ENCODE measurements at places on chromosomes 7 and 10. TPM values are rescaled to one million over a fixed set of nuclear protein-coding genes. Genes with fewer than 3 reads are reported as not detected.

- no peak overlapping the region for H3K4me3 ChIP-seq
- no peak overlapping the region for H3K27ac ChIP-seq
- peaks cover 4% of the 10 kb centered on the region for H3K4me1 ChIP-seq
- peak; percentile 37 for DNase-seq
These were observed 16.2 kb upstream of the NME8 start for GRCh38 chr7:37832194-37832593.

DNA sequence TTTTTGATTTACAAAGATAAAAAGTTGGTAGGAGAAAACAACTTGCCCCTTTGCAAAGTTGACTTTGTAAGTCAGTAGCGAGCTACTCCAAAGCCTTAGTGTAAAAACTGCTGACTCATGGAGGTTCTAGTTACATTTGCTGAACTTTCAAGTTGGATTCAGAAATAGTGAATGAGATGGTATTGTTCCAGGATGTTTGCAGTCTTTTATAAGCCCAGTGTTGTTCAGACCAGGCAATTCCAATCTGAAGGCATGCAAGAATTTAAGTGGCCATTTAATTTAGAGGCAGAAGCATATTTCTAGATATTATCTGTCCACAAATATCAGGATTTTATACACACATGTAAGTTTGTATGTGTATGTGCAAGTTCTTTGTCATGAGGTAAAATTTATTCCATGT lies 21.6 kb downstream of the TES start:
- H3K4me1 ChIP-seq: peaks cover 82% of the 10 kb centered on the region
- no peak overlapping the region for H3K4me3 ChIP-seq
- H3K27me3 ChIP-seq: no peaks in the 10 kb centered on the region
- peaks cover 4% of the 10 kb centered on the region for H3K36me3 ChIP-seq
- DNase-seq: no peak
- peak overlapping the region; percentile 75 for H3K27ac ChIP-seq

GRCh38 chr10:5965266-5965665 lies 12.1 kb downstream of the IL15RA start:
- H3K4me1 ChIP-seq: peaks cover 5% of the 10 kb centered on the region
- no peak overlapping the region for H3K4me3 ChIP-seq
- no peak overlapping the region for H3K27ac ChIP-seq
- H3K27me3 ChIP-seq: no peaks in the 10 kb centered on the region
- DNase-seq: no peak

- H3K27ac ChIP-seq: no peak overlapping the region
- no peak for DNase-seq
- peaks cover 14% of the 10 kb centered on the region for H3K4me1 ChIP-seq
- H3K4me3 ChIP-seq: no peak overlapping the region
- no peaks in the 10 kb centered on the region for H3K27me3 ChIP-seq
These were observed 37.6 kb downstream of the MAPK8 start for GRCh38 chr10:48343921-48344598.

DNA sequence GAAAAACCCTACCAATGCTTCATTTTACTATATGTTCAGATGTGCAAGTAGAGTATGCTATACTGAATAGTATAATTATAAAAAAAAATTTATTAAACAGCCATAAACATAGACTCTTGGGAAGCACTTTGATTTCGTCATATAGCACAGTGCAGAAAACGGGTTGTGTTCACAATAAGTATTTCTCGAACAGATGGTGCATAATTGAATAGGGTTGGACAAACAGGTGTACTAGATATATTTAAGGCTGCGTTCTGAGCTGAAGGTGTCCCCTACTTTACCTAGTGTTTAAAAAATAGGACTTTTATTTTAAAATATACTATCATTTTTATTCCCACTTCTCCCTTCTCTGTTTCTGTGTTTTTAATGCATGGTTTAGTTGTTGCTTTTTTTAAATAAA lies 841.5 kb downstream of the ANKRD7 start:
- H3K36me3 ChIP-seq: no peaks in the 10 kb centered on the region
- no peaks in the 10 kb centered on the region for H3K27me3 ChIP-seq
- no peaks in the 10 kb centered on the region for H3K4me1 ChIP-seq
- no peak overlapping the region for H3K27ac ChIP-seq

DNA sequence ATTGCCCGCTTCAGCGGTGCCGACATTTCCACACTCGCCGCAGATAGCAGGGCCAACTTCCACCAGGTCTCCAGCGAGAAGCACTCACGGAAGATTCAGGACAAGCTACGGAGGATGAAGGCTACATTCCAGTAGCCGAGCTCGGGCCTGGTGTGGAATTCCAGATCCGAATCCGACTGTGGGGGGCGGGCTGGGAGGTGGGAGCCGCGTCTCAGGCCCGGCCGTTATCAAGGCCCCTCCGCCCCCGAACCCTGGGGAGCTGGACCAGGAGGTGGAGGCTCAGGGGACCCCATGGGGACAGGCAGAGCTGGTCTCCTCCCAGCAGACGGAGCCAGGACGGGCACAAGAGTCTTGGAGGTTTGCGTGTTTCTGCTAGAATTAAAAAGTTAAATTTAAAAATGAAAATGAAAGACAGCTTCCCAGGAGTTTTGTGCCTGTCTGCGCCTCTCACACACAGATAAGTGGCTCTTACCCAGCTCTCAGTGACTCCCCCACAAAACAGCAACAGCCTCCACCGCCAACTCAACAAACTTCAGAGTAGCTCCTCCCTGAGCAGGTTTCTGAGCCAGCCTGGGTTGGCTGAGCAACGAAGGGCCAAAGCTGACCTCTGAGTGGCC lies 5.2 kb upstream of the UTF1 start:
- no peaks in the 10 kb centered on the region for H3K36me3 ChIP-seq
- no peak overlapping the region for H3K27ac ChIP-seq
- peak overlapping the region; percentile 28 for H3K4me3 ChIP-seq
- H3K4me1 ChIP-seq: peaks cover 21% of the 10 kb centered on the region

GRCh38 chr7:101972627-101973026 lies 155.2 kb downstream of the CUX1 start:
- peaks cover 2% of the 10 kb centered on the region for H3K36me3 ChIP-seq
- no peak overlapping the region for H3K4me3 ChIP-seq
- no peak for DNase-seq
- no peaks in the 10 kb centered on the region for H3K4me1 ChIP-seq
- no peaks in the 10 kb centered on the region for H3K27me3 ChIP-seq
- no peak overlapping the region for H3K27ac ChIP-seq

- H3K27me3 ChIP-seq: peaks cover 7% of the 10 kb centered on the region
- no peaks in the 10 kb centered on the region for H3K36me3 ChIP-seq
- DNase-seq: no peak
These were observed 73.2 kb upstream of the PPP1R3C start for GRCh38 chr10:91705948-91706670.

DNA sequence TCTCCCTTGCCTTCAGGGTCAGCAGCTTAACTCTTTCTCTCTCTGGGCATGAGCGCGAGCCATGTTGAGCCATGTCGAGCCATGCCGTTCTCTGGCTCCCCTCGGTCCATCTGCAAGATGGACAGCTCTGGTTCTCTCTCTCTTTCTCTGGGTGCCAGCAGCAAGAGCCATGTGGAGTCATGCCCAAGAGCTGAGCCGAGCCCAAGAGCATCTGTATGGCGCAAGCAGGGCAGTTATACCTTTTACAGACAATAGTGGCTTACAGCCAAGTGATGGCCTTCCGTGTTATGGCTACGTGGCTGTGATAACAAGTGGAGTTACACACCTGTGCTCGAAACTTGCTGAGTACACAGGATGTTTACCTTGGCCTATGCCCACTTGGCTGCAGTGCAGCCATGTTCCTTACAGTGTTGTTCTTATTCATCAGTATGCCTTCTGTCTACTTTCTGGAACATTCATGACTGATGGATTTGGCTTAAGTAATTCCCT lies 327.7 kb downstream of the GLRX3 start:
- no peaks in the 10 kb centered on the region for H3K27me3 ChIP-seq
- H3K4me3 ChIP-seq: no peak overlapping the region
- no peaks in the 10 kb centered on the region for H3K36me3 ChIP-seq
- no peaks in the 10 kb centered on the region for H3K4me1 ChIP-seq
- no peak for DNase-seq

DNA sequence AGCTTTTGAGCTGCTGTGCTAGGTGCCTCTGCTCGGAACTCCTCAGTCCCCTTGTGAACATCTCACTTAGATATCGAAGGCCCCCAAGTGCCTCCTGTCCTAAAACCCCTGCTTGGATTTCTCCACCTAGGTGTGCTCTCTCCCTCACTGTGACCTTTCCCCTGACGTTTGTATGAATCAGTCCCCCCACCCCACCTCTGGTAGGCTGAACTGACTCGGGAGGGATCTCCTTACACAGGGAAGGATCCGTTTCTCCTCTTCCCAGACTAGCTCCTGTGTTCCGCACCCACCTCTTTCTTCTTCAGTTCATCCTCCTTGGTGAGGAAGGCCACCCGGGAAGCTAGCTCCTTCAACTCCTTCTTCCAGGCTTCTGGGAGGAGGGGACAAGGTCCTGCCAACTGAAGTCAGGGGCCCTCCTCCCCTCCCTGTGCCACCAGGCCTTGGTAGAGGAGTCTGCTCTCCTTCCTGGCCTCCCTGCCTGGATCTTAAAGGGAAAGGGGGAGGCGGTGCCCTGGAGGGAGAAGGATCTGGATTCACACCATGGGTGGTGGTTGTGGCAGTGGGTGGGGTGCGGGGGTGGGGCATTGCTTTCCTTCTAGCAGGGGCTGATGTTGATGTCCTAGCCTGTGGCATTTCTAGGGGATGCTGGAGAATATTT lies 6.8 kb downstream of the TBATA start:
- no peaks in the 10 kb centered on the region for H3K4me1 ChIP-seq
- no peak overlapping the region for H3K27ac ChIP-seq
- no peak overlapping the region for H3K4me3 ChIP-seq
- DNase-seq: no peak
- H3K27me3 ChIP-seq: peaks cover 3% of the 10 kb centered on the region

GRCh38 chr7:40244226-40244625 lies 109.4 kb downstream of the SUGCT start:
- H3K27me3 ChIP-seq: no peaks in the 10 kb centered on the region
- no peak for DNase-seq
- H3K4me1 ChIP-seq: no peaks in the 10 kb centered on the region
- H3K4me3 ChIP-seq: no peak overlapping the region

- peak overlapping the region; percentile 84 for H3K4me3 ChIP-seq
- no peaks in the 10 kb centered on the region for H3K27me3 ChIP-seq
- H3K36me3 ChIP-seq: peaks cover 37% of the 10 kb centered on the region
These were observed 1.0 kb downstream of the SEPHS1 start for GRCh38 chr10:13347043-13347499.

GRCh38 chr10:96502561-96503282 lies 11.0 kb downstream of the TLL2 start:
- no peak overlapping the region for H3K4me3 ChIP-seq
- H3K27me3 ChIP-seq: peaks cover 11% of the 10 kb centered on the region
- H3K36me3 ChIP-seq: no peaks in the 10 kb centered on the region
- DNase-seq: no peak
- no peak overlapping the region for H3K27ac ChIP-seq
- no peaks in the 10 kb centered on the region for H3K4me1 ChIP-seq

GRCh38 chr10:50421026-50421719 lies 169.9 kb upstream of the ASAH2 start:
- H3K4me3 ChIP-seq: no peak overlapping the region
- H3K4me1 ChIP-seq: peaks cover 38% of the 10 kb centered on the region
- peak; percentile 49 for DNase-seq
- no peaks in the 10 kb centered on the region for H3K27me3 ChIP-seq

GRCh38 chr7:123439191-123439590 lies 95.2 kb downstream of the IQUB start:
- DNase-seq: no peak
- H3K36me3 ChIP-seq: no peaks in the 10 kb centered on the region
- no peaks in the 10 kb centered on the region for H3K27me3 ChIP-seq
- H3K4me3 ChIP-seq: no peak overlapping the region
- H3K4me1 ChIP-seq: no peaks in the 10 kb centered on the region

DNA sequence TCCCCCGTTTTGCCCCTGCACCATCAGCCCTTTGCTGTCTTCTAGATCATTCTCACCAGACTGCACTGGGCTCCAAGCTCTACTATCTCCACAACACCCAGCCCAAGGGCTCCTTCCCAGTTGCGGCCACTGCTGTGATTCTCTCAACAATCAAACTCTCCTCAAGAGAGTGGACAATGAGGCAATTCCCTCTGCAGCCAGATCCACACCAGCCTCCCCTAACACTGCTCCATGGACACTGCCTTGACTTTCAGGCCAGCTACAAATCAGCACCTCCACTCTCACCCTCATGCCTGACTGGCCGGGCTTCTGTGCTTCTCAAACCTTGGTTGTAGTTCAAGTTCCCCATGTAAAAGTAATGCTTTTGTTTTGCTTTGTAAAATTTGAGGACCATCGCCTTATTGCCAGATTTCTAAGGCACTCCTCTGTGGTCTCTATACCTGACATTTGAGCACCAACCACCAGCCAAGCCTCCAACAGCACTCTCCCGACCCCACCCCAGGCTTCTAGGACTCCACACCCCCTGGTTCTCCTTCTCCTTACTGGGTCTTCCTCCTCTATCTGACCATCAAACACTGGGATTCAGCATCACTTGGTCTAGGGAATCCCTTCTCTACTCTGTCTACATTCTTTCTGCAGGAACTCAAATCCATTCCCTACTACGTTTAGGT lies 45.4 kb downstream of the PPIF start:
- no peaks in the 10 kb centered on the region for H3K27me3 ChIP-seq
- no peak for DNase-seq
- no peak overlapping the region for H3K4me3 ChIP-seq

DNA sequence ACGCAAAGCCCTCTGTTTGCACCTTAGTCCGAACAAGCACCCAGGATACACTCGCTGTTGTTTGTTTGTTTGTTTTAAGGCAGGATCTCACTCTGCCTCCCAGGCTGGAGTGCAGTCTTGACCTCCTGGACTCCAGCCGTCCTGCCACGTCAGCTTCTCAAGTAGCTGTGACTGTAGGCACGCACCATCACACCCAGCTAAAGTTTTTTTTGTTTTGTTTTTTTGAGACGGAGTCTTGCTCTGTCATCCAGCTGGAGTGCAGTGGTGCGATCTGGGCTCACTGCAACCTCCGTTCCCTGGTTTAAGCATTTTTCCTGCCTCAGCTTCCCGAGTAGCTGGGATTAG lies 76.8 kb downstream of the CTBP2 start:
- H3K4me1 ChIP-seq: no peaks in the 10 kb centered on the region
- no peaks in the 10 kb centered on the region for H3K27me3 ChIP-seq
- DNase-seq: no peak
- H3K4me3 ChIP-seq: no peak overlapping the region
- H3K27ac ChIP-seq: no peak overlapping the region

GRCh38 chr10:2987185-2987768 lies 80.1 kb upstream of the PFKP start:
- peaks cover 4% of the 10 kb centered on the region for H3K4me1 ChIP-seq
- H3K36me3 ChIP-seq: no peaks in the 10 kb centered on the region
- H3K4me3 ChIP-seq: no peak overlapping the region
- no peak for DNase-seq

DNA sequence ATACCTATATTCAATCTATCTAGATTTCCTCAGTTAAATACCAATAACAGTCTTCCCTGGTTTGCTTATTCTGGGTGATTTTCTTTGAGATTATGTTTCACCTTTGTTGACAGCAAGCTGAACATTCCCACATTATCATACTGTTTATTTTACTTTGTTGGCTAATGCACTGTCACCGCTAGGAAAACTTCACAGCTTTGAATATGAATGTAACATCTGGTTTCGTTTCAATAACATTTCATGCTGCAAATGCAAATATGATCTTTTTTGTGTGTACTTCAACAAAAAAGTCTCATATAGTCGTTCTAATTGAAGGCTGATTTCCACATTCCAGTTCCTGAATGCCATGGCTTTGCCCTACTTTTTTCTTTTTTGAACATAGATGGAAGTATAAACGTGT lies 946.3 kb upstream of the GHITM start:
- DNase-seq: no peak
- H3K4me3 ChIP-seq: no peak overlapping the region
- H3K27ac ChIP-seq: no peak overlapping the region
- no peaks in the 10 kb centered on the region for H3K4me1 ChIP-seq

The SHTN1 gene
- total RNA-seq: 0.37 TPM

The IMPDH1 gene
- 60.7 TPM for total RNA-seq

The CEP55 gene
- 76.0 TPM for total RNA-seq

The C10orf90 gene
- not detected for total RNA-seq

The CLDN4 gene
- 0.12 TPM for total RNA-seq

The CDH23 gene
- total RNA-seq: 1.6 TPM

The CRYGN gene
- total RNA-seq: not detected
